Ureter (tissue), 1 donor: ENCODE measurements at places on chromosomes 1 and 21. TPM values are rescaled to one million over a fixed set of nuclear protein-coding genes. Genes with fewer than 3 reads are reported as not detected.

ZBTB8A gene
- total RNA-seq, result 10.5 TPM

PGD gene
- total RNA-seq, result 85.1 TPM

ST6GALNAC5 gene
- total RNA-seq, result 1.1 TPM

CEP104 gene
- 50.2 TPM for total RNA-seq

SPRR2A gene
- total RNA-seq, result 0.96 TPM

UBXN10 gene
- total RNA-seq, result 3.6 TPM
